NCI-H774 (cell line): ENCODE measurements at places on chromosomes 4 and X.

GRCh38 chrX:64229154-64229553 lies 1.3 kb downstream of the ASB12 start:
- no peak for DNase-seq

GRCh38 chr4:153122855-153123254 lies 81.4 kb upstream of the TRIM2 start:
- no peak for DNase-seq

GRCh38 chr4:7206911-7207567 lies 14.7 kb downstream of the SORCS2 start:
- DNase-seq = no peak

GRCh38 chr4:57504139-57504538 lies 394.0 kb upstream of the IGFBP7 start:
- DNase-seq = peak; percentile 88

GRCh38 chr4:47686294-47686872 lies 151.5 kb downstream of the CORIN start:
- no peak for DNase-seq

DNA sequence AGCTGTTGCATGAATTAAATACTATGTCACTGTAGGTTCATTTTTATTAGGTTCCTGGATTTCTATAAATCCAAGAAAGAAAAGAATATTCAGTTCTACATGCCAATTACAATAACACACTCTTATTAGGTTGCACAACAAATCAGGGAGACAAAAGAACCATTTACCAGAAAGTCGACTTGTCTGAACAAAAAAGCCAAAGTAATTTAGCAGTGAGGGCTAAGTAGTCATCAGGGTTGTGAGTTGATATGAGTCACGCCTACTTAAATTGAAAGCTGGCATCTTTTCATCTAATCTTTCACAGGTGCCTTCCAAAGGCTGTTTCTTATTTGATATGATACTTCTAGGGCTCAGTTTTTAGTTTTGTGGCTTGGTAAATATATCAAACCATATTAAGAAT lies 25.4 kb upstream of the GNRHR start:
- DNase-seq = no peak

- DNase-seq = no peak
Measured at GRCh38 chr4:188107931-188108843, 1.2 kb downstream of the TRIML2 start.

DNA sequence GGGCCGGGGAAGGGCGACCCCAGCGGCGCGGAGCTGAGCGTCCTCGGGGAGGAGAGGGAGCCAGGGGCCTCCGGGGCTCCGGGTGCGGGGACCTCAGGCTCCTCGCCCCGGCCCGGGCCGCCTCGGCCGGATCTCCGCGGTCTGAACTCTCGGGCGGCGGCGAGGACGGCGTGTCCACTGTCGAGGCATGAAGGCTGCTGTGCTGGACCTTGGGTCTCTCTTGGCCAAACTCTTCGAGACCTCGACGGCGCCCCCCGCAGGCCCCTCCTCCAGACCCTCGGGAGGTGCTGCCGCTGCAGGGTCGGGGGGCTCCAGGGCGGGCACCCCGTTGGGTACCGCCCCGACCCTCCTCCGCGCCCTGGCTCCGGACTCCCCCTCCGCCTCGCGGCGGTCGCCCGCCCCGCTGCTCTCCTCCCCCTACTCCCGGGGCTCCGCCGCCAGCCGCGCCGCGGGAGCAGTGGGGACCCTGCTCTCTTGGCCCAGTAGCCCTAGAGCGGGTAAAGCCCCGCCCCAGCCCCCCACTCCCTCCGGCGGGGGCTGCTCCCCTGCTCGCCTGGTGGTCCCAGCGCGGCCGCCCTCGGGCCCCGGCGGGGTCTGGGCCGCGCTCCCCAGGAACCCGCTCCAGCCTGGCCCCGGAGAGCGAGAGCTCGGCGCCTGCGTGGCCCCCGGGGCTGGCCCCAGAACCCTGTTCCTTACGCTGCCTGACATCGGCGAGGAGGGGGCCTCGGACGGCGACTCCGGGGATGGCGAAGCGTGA lies 564 bp downstream of the FAM149A start:
- no peak for DNase-seq

GRCh38 chr4:18691431-18692200 lies 670.1 kb upstream of the LCORL start:
- no peak for DNase-seq
